SK-N-MC (cell line): ENCODE measurements at places on chromosomes 16 and 17.

DNA sequence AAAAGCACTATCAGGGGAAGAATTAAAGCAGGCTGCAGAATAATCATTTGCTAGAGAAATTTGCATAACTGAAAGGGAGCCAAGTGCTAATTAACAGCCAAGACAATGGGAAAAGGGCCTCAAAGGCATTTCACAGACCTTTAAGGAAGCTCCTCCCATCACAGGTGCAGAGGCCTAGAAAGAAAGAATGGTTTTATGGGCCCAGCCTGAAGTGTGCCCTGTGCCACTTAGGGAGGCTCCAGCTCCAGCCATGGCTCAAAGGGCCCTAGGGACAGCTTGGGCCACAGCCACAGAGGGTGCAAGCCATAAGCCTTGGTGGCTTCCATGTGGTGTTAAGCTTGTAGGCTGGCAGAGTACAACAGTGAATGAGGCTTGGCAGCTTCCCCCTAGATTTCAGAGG lies 50.1 kb downstream of the RNF112 start:
- no peak for DNase-seq

- DNase-seq, result no peak
These were observed 40.1 kb downstream of the NDEL1 start for GRCh38 chr17:8475781-8476180.

- DNase-seq, result no peak
These were observed 162.4 kb downstream of the BANP start for GRCh38 chr16:88113545-88114045.

DNA sequence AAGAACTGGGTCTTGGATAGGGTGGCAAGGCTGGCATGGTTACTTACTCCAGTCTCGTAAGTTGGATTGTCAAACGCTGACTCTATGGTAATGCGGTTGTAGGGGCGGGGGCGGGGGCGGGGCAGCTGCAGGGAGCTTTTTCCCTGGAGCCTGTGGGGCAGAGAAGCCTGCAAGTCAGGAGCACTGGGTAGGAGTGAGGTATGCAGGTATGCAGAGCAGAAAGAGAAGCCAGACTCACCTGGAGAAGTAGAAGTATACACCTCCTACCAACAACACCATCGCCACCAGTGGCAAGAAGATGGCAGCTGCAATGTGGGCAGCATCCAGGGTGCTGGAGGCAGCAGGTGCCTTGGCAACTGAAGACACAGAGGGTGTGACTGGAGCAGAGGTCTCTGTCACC lies 4.8 kb upstream of the PHF12 start:
- DNase-seq, result no peak

DNA sequence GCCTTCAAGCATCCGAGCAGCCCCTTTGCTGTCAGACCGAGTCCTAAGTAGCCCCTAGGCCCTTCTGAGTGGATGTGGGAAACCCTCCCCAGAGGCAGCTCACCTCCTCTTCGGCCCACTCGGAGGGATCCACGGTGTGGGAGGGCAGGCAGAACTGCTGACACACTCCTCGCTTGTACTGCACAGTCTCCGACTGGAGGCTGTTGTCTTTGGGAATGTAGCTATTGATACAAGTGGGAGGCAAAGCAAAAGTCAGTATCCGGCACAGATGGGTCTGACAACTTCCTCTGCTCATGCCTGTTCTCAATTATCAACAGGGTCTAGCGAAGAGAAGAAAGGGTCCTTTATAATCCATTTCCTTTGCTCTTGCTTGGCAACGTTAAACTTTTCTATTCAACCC lies 25.9 kb upstream of the FOXJ1 start:
- DNase-seq, result no peak

- DNase-seq, result no peak
These were observed 8.9 kb downstream of the CTRL start for GRCh38 chr16:67922740-67923139.

GRCh38 chr17:80890196-80890920 lies 101.3 kb upstream of the CHMP6 start:
- DNase-seq, result no peak

GRCh38 chr17:6348891-6349290 lies 86.0 kb downstream of the AIPL1 start:
- DNase-seq, result no peak

DNA sequence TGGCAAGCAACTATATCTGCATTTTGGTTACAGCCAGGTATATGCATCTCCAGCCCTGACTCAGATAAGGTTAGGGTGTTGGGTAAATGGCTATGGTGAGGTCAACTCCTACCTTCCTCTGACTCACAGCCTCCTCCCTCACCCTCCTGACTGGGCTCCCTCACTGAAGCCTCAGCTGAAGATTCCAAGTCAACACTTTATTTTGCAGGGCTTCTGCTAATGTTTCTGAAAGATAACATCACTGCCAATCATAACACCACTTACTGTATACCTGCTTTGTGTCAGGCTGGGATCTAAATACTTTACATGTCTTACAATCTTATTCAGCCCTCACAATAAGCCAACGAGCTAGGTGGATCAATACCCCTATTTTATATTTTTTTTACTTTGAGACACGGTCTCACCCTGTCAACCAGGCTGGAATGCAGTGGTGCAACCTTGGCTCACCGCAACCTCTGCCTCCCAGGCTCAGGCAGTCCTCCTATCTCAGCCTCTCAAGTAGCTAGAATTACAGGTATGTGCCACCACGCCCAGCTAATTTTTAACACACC lies 47.8 kb upstream of the GCSH start:
- no peak for DNase-seq

DNA sequence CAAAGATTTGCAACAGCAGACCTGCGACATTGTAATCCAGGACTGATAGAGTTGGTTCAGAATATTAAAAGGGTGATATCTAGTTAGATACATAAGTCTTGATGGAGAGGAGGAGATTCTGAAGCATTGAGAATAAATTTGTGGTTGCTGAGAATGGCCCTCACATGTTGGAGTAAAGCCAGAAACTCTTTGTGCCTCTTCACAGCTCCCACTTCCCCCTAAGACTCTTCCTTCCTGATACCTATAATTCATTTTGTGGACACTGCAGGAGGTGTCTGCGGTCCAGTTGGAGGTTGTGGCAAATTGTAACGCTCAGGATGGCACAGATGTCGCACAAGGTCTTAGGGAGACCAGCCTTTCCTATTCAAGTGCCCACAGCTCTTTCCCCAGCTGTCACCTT lies 17.5 kb downstream of the WWOX start:
- no peak for DNase-seq

DNA sequence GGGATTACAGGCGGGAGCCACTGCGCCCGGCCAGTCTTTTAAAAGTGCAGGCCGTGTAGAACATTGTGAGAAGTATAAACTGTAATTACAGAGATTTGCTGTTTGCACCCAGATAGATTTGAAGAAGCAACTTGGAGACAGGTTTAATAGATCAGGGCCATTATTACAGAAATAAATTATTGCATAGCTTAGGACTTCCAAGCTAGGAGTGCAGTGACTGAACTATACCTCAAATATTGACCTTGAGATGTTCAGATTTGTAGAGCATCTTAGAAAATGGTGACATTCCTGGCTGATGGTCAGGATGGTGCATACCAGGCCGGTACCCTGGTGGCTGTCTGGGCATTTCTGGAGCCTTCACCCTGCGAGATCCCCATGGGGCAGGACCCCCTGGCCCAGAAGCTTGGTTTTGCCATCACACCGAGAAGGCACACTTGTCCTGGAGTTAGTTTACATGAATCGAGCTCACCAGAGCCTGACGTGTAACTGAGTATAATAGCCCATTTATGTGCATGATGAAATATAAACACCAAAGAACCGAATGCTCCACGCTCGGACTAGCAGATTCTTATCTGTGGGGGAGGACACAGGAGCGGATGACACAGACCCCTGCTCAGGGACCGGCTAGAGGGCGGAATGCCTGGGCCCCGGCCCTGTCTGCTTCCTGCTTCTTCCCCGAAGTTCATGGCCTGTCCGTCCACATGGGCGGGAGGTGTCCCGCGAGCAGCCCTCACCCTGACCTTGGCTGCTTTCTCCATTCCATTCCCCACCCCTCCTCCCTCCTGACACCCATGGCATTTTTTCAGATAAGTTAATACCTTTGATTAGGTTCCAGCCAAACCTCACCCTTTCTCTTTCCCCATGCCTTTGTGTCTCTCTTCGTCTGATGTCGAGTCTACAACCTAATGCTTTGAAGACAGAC lies 32.1 kb downstream of the CCDC40 start:
- no peak for DNase-seq

DNA sequence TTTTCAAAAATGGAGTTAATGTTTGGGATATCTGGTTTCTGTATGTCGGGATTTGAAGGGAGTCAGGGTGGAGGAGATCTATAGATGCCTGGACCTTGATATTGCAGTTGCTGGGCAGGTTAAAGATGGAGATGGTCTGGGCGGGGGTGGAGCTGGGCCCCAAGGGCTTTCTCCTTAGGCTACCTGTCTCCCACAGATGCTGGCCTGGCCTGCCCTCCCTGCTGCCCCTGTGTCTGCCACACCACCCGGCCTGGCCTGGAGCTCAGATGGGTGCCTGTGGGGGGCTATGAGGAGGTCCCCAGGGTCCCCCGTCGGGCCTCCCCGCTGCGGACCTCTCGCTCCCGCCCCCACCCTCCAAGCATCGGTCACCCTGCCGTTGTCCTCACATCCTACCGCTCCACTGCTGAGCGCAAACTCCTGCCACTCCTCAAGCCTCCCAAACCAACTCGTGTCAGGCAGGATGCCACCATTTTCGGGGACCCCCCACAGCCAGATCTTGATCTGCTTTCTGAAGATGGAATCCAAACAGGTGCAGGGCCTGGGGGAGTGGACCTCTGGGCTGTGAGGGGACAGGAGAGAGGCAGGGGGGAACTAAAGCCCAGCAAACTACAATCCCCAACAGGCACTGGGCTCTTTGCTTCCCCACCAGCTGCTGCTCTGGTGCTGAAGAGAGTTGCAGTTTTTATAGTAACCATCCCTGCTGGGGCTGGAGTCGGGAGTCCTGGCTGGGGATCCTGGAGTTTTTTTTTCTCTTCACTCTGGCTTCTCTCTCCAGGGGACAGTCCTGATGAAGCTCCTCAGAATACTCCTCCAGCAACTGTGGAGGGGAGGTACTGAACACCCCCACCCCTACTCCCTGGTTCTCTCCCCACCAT lies 2.9 kb downstream of the ARHGEF15 start:
- DNase-seq, result no peak

DNA sequence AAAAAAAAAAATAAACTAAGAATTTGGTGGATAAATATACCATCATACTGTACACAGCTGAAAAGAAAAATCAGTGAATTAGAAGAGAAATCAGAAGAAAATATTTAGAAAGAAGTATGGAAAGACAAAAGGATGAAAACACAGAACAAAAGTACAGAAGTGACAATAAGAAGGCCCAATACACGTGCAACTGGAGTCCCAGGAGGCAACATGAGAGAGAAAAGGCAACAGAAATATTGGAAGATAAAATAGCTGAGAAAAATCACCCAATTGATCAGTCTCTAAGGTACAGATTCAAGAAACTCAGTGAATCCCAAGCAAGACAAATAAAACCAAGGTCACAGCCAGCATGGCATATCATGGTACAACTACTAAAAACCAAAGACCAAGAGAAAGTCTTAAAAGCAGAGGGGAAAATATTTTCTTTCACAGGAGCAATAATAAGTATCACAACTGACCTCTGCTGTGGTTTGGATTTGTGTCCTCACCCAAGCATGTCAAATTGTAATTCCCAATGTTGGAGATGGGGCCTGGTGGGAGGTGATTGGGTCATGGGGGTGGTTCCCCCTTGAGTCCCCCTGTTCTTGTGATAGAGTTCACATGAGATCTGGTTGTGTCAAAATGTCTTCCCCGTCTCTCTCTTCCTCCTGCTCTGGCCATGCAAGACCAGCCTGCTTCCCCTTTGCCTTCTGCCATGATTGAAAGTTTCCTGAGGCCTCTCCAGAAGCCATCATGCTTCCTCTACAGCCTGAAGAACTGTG lies 20.2 kb upstream of the ENGASE start:
- DNase-seq, result no peak

DNA sequence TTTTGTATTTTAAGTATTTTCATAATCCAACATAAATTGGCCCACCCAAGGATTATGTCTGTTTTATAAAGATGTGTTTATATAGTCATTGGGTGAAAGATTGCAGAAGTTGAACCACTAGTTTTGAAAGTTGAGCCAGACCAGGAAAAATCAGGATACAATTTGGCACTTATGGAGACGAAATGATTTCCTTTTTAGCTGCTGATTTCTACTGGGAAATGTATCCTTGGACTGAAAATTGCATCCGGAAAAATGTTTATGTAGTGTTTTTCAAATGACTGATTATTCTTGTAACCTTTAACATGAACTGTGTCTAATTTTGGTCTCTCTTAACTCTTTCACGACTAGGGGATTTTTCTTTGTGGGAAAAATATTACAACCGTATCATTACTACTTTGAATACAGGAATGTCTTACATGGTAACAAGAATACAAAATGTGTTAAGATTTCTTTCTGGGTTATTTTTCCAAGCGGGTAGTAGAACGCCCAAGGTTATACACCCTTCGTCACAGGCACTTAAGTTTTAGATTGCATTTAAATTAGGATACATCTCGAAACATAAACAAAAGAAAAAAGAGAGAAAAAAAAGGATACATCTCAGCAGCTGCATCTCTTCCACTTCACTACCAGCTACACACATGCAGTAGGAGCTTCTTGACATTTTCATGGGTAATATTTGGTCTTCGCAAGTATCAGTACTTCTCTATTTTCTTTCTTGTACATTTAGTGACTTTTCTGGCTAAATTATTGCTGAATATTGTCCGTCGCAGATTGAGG lies 273.0 kb upstream of the TBX2 start:
- DNase-seq, result no peak

DNA sequence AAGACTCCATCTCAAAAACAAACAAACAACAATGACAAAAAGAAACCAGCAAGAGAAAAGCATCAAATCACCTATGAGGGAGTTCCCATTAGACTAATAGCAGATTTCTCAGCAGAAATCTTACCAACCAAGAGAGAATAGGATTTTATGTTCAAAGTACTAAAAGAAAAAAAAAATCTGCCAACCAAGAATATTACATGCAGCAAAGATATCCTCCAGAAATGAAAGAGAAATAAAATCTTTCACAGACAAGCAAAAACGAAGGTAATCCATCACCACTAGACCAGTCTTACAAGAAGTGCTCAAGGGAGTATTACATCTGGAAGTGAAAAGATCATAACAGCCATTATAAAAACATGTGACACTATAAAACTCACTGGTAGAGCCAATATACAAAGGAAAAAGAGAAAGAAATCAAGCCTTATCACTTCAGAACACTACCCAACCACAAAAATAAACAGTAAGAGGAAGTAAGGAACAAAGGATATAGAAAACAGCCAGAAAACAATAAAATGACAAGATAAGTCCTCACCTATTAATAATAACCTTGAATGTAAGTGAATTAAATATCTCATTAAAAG lies 66.3 kb downstream of the STX8 start:
- no peak for DNase-seq

- no peak for DNase-seq
These were observed 59.1 kb downstream of the OR1D5 start for GRCh38 chr17:3004150-3004801.

GRCh38 chr16:54806378-54806777 lies 124.3 kb upstream of the IRX5 start:
- no peak for DNase-seq

GRCh38 chr17:41617136-41617535 lies 4.6 kb upstream of the KRT16 start:
- no peak for DNase-seq

- no peak for DNase-seq
These were observed 131.9 kb upstream of the ZFHX3 start for GRCh38 chr16:73179705-73180331.

- no peak for DNase-seq
These were observed 18.2 kb upstream of the NOS2 start for GRCh38 chr17:27818401-27819105.
